Cortex of kidney (tissue), 1 donor: ENCODE measurements at places on chromosomes 5 and 9.

- DNase-seq = no peak
Measured at GRCh38 chr5:31783086-31783645, 144.2 kb downstream of the PDZD2 start.

GRCh38 chr5:67974471-67974870, 241.1 kb upstream of the PIK3R1 start:
- DNase-seq = no peak

DNA sequence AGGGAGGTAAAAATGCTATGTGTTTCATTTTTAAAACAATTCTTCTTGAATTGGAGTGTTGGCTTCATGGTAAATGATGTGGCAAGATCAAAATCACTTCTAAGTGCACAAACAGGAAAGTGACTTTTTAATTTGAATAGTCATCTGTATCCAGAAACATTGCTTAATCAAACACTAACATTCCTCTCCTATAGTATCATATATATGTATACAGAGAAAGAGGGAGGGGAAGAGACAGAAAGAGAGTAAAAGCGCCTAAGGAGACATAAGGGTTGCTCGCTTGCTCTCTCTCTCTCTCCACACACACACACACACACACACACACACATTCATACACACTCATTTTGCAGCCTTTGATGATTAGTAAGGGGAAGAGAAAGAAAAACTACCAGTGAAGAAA, 95.4 kb upstream of the PRDM9 start:
- no peak for DNase-seq

DNA sequence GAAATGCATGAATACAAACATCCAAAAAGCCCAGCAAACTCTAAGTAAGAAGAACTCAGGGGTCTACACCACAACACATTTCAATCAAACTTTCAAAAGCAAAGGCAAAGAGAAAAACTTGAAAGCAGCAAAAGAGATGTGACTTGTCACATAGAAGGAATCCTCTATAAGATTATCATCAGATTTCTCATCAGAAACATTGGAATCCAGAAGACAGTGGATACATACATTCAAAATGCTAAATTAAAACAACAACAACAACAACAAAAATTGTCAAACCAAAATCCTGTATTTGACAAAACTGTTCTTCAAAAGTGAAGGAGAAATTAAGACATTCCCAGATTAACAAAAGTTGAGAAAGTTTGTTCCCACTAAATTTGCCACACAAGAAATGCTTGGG, 362.7 kb downstream of the ZNF608 start:
- DNase-seq = no peak

DNA sequence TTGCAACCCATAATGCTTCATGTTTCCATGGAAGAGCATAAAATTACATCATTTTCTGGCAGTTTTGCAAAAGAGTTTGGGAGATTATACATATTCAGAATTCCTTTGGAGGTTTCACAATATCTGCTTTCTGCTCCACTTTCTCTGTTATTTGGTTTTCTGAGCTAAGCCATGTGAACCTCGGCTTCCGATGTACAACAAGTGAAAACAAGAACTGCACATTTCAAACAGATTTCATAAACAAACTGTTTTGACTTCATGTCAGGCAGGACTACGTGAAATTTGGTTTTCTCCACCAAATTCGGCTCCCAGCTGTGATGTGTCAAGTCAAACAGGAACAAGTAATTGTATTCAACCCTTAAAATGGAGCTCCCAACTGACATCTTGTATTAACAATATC, 609.8 kb downstream of the IRX1 start:
- DNase-seq = no peak

- no peak for DNase-seq
Measured at GRCh38 chr9:106309925-106310324, 553.0 kb upstream of the ZNF462 start.

DNA sequence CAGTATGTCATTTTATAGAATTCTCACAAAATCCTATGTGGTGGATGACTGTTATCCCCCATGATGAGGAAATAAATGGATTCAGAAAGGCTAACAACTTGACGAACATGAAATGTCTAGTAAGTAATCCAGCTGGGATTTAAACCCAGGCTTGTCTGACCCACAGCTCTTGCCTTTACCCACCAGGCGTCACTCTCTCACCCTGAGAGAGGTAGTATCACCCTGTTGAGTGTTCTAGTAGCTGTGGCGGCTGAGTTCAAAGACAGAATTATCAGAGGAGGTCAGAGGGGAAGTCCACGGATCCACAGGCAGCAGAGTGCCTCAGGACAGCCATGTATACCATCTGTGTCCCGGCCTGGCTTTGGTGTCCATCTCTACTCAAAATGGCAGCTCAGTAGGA, 113.8 kb downstream of the ZNF462 start:
- DNase-seq = no peak

- no peak for DNase-seq
Measured at GRCh38 chr9:121593066-121593465, 58.4 kb upstream of the DAB2IP start.

DNA sequence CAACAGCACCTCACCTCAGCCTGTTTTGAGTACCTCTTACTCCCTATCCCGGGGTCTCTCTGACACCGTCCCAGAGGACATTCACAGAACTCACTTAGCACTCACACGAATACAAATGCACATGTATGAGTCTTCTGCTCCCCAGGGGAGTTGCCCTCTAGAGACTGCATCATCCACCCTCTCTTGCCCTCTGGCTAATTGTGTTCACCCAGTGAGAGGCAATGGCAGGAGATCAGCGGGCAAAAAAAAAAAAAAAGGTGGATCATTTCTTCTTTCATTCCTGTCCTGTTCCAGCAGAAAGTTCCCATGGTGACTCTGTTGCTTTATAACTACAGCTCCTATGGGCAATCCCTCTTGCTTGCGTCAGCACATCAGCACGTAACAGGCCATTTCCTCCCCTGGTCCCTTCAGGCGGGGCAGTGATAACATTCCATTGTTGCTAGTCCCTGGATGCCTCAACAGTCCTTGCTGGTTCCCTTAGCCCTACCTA, 23.5 kb upstream of the SNX2 start:
- DNase-seq = no peak

- no peak for DNase-seq
Measured at GRCh38 chr9:129886226-129887174, 51.2 kb downstream of the USP20 start.

DNA sequence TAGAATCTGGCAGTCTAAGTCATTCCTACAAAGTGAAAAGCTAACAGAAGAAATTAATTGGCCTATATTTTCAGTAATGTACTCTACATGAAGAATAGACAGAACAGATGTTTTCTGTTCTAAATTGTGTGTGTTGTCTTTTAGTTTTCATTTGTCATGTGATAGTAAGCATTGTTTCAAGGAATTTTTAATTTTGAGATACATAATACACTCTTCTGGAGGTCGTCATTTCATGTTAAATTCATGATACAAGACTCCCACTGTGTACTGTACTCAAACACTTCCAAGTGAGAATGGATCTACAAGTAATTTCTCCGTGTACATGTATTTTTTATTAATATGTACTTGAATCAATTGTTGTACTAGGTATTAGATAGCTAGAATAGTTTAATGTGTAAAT, 1522.9 kb downstream of the MAT2B start:
- DNase-seq = no peak

- DNase-seq = no peak
Measured at GRCh38 chr5:77312413-77312812, 101.9 kb downstream of the PDE8B start.

DNA sequence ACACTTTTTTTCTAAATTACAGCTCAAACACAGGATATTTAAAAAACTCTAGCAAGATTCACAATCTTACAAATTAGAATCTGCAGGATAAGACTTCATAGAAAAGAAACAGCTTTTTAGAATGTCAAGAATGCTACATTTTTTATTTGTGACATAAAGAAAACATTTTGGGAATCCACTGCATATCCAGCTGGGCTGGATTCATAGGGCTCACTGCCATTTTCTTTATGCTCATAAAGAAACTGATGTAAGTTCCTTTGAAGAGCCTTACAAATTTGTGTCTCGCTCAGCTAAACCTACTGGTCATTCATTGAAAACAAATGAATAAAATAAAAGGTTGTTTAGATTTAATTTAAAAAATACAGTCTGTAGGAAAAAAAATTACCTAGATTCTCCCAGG, 332.3 kb downstream of the TRPM3 start:
- no peak for DNase-seq
